ENCODE measurements at places on chromosomes 6 and 20.

GRCh38 chr6:10725716-10726115 is 2.8 kb downstream of the TMEM14C start:
- DNase-seq = peak; percentile 30

DNA sequence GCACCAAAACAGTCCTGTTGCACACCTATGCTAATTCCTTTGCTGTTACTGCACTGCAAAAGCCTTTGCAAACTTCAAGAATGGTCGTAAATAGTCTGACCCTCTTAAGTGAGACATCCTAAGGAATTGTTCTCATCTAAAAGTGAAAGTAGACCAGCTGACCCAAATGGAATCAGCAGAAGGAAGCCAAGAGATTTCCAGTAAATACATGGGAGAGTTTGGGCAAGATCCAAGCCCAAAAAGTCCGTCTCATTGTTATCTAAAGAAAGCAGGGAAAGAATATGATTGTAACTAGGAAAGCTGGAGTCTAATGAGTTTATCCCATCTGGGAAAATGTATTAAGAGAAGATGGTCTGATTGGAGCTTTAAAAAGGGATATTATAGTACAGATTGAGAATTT is 43.0 kb upstream of the HIVEP1 start:
- DNase-seq = no peak

GRCh38 chr6:32317541-32317940 is 54.2 kb downstream of the TSBP1 start:
- DNase-seq = no peak

GRCh38 chr6:125111219-125111983 is 42.2 kb upstream of the TPD52L1 start:
- DNase-seq = no peak

- no peak for DNase-seq
Measured at GRCh38 chr20:45353746-45354145, 5.5 kb upstream of the SDC4 start.

DNA sequence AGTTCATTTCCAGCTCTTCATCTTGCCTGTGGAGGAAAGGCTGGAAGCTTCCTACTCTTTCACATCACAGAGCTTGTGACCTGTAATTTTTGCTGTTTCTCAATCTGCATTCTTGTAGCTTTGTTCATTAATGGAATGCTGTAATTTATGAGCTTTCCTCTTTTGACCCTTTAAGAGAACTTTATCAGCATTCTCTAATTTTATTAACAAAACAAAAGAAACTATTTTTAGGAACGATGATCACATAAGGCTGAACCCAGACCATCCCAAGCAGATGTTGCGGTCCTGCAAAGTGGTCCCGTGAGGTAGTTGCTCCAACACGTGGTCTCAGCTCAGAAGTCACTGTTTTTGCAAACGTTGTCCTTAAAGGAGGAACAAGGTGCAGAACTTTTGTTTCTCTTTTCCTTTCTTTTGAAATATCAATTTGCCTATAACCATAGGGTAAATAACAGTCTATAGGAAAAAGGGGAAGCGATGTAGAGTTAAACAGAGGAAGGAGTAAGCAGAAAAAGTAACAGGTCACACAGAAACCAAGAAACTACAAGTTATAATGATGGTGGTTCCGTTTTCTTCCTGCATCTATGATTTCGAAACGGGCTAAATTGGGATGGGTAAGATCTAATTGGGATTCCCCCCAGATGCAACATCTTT is 121.3 kb upstream of the PHACTR1 start:
- no peak for DNase-seq

DNA sequence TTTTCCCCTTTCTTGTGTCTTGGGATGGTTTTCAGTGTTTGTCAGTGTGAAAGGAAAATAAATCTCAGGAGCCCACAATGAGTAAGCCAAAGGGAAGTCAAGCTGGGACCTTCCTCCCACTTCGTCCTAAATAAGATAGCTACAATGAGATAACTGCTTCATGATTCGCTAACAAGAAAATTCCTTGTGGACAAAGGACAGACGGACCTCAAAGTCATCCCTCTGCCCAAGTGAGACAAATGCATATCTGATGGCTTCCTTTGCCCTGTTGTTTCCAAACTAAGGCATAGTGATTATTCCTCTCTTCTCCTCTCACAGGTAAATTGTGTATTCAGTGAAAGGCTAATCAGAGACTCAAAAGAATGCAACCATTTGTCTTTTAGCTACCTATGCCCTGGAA is 26.1 kb upstream of the ADTRP start:
- no peak for DNase-seq

GRCh38 chr6:91487696-91488392 is 901.0 kb upstream of the MAP3K7 start:
- no peak for DNase-seq

- no peak for DNase-seq
Measured at GRCh38 chr6:168708984-168709383, 268.0 kb downstream of the SMOC2 start.

- DNase-seq = no peak
Measured at GRCh38 chr6:86017236-86017635, 374.6 kb upstream of the SYNCRIP start.

DNA sequence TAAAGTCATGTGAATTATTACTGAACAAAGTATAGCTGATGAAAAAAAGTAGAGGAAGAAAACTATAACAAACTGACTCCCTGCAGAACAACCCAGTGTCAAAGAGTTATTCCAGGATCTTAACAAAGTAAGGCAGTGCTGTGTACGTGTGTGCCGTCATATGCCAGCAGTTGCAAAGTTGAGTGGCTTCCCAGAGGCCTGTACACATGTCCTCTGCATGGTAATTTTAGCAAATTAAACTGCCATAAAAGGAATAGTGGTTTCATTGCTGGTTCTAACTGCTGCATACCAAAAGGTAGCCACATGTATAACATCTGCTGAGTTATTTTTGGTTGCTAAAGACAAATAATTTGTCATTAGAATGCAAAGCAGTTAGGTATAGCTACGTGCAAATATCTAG is 44.8 kb downstream of the RIPOR2 start:
- no peak for DNase-seq

DNA sequence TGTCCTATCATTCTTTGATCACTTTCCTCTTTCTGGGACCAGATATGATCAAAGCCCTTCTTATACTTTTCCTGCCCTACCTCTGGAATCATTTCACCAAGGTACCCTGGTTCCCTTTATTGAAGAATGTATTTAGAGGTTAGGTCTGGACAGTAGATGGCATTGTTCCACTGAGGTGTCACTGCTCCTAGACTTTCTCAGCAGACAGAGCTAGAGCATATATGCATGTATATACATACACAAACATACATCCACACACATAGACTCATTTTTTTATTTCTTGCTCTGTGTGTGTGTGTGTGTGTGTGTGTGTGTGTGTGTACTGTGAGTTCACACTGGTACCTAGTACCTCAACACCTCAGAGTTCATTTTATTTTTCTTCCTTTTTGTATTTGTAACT is 40.9 kb downstream of the PTPRA start:
- no peak for DNase-seq

DNA sequence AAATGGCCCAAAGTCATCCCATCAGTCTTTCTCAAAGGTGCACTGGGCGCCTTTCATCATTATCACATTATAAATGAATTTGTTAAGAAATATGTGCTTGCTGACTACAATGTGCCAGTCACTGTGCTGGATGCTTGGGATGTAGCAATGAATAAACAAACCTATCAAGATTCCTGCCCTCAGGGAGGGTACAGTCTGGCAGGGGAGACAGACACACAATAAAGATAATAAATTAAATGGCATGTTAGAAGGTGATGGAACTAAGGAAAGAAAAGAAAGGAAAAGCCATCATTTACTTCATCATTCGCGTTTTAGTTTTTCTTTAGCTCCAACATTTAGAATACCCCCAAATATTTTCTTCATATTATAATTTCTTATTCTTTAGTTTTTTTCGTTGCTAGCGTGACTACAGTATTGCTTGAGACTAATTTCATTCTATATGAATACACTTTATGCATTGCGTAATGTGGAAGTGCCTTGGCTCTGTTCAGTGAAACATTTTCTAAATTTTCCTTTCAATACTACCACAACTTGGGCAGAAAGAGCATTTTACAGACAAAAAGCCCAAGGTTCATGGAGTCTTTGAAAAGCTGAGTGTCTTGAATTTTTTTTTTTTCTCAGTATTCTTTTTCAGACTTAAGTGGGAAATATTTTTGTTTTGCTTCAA is 48.7 kb upstream of the CITED2 start:
- DNase-seq = no peak

GRCh38 chr20:53921443-53921973 is 148.9 kb downstream of the BCAS1 start:
- DNase-seq = no peak

DNA sequence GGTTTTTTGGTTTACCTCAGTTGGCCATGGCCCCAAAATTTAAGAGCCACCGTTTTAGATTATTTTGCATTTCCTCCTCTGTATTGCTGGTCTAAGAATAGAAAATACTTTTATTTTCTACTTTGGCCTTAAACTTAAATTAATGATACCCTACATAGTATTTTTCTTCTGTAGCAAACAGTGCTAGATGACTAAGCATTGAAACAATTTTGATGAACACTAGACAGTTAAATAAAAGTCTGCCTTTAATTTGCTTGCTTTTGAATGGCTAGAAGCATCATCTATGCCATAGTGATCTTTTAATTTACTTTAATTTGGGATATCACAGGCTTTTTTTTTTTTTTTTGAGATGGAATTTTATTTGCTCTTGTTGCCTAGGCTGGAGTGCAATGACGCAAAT is 106.4 kb downstream of the CD109 start:
- DNase-seq = no peak

DNA sequence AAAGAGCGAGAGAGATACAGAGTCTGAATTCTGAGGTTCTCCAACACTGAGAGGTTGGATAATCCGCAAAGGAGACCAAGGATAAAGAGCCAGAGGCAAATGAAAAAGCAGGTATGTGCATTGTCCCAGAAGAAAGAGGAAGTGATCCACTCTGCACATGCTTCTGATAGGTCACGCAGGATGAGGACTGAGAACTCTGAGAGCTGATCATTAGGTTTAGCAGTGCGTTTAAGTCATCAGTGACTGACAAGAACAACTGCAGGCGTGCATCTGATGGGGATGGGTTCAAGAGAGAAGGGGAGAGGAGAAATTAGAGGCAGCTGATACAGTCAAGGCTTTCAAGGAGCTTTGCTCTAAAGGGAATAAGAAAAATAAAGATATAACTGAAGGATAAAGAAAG is 301.2 kb upstream of the SGK1 start:
- DNase-seq = no peak

DNA sequence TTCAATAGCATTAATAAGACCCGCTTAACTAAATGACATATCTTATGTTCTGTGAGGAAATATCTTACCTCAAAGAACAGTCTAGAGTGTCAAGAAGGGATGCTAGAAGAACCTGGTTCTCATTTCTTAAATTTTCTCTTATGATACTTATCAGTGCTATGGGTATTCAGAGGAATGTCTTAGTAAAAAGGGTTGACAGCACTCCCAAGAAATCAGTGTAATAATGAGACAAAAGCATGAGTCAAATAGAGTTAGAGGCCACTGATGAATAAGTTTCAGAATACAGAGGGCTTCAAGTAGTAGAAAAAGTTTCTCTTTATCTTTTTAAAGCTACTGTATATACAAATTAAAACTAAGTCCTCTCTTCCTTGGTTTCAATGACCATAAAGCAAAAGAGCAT is 242.8 kb downstream of the GJA1 start:
- DNase-seq = no peak

DNA sequence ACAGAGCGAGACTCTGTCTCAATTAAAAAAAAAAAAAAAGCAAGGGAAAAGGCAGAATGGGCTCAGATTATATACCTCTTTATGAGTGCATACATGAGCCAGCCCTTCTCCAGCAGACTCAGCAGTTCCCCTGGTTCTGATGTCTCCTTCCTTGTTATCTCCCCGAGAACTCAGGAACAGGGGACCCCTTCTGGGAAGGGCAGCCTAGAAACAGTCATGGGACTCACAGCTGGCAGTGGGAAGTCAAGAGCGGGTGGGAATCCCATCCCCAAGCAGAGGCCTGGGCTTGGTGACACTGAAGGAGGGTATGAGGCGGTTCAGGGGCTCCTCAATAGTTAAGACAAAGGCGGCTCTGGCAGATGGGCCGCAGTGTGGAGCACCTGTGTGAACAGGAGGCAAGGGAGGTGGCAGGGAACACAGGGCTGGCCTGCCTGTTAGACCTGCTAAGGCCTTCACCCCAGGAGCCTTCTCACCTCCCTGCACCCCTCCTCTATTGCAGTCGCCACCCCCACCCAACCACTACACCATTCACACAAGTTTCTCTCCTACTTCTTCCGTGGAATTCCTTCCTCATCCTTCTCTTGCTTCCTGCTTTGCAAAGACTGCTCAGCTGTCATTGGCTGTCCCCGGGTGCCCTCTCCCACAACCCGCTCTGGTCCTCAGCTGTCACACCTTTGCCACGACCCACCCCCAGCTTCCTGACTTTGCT is 29.7 kb upstream of the MDFI start:
- no peak for DNase-seq

DNA sequence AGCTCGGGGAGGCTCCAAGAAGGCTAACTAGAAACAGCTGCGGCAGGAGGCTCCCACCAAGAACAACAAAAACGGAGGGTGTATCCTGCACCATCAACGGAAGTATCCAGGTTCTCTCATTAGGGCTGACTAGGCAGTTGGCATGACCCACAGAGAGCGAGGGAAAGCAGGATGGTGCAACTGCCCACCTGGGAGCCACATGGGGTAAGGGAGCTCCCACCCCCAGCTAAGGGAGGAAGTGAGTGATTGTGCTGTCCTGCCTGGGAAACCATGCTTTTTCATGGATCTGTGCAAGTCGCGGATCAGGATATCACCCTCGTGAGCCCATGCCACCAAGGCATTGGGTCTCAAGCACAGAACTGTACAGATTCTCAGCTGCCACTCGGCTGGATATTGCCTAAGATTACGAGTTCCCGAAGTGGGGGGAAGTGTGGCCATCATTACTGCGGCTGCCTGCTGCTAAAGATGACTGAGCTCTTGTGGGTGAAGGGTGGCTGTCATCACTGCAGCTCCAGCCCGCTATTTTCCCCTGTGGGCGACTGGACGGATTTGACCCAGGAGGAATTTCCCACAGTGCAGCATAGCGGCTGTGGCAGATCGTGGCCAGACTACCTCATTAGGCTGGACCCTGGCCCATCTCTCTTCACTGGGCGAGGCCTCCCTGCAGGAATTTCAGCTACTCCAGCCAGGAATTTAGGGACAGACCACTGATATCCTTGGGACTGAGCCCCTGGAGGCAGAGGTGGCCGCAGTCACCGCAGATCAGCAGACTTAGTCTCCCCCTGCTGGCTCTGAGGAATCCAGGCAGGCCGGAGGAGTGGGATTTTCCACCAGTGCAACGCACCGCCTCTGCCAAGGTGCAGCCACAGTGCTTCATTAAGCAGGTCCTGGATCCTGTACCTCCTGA is 515.7 kb downstream of the FRK start:
- DNase-seq = no peak

GRCh38 chr20:50582591-50583234 is 72.5 kb downstream of the PTPN1 start:
- DNase-seq = no peak

Data from caudate nucleus (tissue), 63 donors.